ENCODE measurements at places on chromosomes 11 and 22.

DNA sequence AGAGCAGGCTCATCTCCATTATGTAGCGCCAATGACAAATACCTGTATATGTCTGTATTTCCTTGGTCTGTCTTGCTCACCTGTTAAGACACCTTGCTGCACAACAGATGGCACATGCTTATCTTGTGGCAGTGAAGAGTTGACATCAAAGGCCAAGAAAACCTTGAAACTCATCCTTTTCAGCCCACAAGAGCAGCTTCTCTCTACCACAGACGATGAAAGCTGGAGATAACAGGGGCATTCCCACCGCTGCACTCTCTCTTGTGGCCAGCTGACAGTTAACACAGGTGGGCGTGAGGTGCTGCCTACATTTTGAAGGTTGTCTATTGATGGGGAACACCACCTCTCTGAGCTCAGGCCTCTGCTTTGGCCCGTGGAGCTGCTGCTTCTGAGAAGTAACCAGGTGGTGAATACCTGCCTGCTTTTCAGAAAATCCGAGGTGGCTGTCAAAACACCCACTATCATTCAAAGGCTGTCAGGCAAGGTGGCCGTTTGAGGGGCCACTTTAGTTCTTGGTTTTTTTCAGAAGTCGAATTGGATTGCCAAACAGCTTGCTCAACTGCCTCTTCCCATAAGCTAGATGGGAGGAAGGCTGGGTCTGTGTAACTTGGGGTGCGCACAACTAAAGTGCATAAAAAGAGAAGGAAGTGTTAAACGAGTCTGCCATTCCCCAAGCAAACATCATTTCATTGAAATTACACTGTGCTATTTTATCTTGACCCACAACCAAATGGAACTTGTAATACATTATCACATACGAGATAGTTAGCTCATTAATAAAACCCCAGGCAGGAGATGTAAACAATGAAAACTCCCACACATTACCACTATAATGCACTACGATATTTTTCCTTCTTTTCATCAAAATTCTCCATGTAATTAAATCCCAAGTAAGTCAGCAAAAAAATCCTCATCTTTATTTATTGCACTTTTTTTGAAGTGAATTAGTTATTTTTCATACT, 87.1 kb upstream of the RAG2 start:
- DNase-seq = no peak

GRCh38 chr11:123356539-123356938, 73.5 kb upstream of the GRAMD1B start:
- DNase-seq = no peak

- DNase-seq = no peak
These were observed 3.4 kb upstream of the SCGB2A2 start for GRCh38 chr11:62266558-62266957.

GRCh38 chr11:123137431-123138224, 57.4 kb downstream of the CLMP start:
- DNase-seq = no peak

DNA sequence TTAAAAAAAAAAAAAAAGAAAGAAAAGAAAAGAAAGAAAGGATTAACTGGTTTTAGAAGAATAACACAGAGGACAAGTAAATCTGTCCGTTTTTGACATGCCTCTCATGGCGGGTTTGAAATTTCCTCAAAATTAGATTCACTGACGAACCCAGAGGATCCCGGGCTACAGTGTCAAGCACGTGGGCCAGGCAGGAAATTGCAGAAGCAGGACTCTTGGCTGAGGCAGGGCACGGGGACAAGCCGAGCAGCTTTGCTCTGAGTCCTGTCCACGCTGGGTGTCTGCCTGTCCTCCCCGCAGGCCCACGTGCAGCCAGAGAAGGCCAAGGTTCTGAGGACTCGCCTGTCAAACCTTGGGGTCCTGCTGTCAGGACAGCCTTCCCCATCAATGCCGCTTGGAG, 24.7 kb downstream of the GAL start:
- DNase-seq = no peak

GRCh38 chr11:82724026-82724425, 9.6 kb downstream of the FAM181B start:
- DNase-seq = no peak

DNA sequence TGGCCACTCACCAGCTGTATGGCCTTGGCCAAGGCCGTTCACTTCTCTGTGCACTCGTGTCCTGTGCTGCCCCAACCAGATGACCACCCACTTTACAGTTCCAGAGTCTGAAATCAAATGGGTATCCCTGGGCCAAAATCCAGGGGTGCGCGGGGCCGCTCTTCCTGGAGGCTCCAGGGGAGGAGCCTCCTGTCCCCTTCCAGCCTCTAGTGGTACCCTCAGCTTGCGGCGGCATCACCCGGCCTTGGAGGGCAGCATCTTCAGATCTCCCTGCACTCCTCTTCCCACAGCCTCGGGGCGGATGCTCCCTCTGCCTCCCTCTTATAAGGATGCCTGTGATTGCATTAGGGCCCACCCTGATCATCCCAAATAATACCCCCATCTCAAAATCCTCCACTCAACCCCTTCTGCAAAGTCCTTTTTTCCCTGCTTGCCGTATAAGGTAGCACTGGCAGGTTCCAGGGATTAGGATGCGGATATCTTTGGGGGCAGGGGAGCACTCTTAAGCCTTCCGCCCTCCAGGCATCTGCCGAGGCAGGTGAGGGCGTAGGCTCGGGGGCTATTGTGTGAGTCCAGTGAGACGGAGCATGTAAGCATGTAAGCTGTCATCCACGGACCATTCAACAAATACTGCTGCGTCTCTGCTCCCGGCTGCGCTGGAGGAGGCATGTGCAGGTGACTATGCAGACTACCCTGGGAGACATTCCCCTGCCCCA, 24.4 kb upstream of the SHISAL1 start:
- no peak for DNase-seq

DNA sequence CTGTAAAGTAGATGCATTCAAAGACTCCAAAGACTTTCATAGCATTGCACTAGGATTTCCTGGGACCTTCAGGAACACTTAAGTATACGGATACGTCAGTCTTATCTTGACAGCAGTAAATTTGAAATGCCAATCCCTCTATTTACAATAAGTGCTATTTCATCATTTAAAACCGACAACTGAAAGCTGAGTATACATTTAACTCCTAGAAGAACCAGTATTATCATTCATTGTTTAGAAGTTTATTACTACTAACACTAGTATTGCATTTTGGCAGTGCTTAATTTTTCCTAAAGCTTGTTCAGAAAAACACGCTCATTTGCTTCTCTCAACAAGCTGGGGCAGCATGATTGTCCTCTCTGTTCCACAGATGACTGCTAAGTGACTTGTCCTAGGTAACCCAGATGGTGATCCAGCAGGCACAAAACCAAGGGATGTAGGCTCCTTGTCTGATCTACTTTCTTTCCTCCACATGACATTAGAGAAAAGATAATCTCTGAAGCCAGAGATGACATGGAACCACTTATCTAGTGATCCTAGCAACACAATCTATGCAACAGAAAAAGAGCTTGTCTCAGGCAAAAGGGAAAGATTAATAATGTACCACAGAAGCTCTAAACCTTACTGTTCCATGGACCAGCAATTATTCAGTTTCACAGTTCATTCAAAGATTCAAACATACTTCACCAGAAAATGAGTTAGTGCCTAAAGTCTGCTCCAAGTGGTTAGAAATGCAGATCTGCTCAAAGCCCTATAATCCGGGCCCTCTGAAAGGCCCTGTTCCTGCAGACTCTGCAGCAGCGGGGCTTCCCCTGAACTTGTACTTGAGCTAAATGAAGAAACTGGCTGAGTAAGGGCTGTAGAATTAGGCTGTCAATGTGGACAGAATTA, 5.2 kb downstream of the MAML2 start:
- DNase-seq = no peak

DNA sequence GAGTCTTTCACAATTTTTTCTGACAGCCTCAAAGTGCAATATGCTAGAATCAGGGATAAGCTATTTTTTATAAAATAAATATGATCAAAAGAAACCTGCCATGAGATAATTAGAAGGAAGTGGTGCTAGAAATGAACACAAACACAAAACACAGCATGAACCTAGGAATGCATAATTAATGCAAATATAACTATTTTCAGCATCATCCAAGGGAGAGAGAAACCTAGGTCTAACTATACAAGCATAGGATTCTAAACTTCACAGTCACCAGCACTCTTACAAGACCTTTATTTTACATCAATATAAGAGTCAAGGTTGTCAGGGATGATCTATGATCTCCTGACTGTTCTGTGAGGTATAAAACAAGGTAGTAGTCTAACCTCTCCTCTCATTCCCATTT, 29.2 kb downstream of the TTC28 start:
- no peak for DNase-seq

- no peak for DNase-seq
These were observed 68.3 kb downstream of the ST3GAL4 start for GRCh38 chr11:126423743-126424142.

GRCh38 chr22:44112191-44112590, 68.5 kb upstream of the PARVG start:
- DNase-seq = no peak

DNA sequence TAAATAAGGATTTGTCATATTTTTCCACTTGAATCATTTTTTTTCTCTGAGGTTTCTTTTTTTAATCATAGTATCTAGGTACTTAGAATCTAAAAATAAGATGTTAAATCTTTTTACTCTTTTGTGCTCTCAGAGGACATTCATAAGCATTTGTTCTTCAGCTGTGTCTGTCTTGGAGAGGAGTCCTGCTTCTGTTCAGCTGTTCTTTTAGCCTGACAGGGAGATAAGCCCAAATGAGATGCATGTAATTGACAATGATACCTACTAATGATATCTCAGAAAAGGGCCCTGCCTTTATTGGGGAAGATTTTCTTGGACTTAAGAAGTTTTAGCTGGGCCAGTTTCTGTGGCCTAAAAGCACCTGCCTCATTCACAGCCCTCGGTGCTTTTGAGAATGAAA, 156.9 kb downstream of the NCAM1 start:
- no peak for DNase-seq

DNA sequence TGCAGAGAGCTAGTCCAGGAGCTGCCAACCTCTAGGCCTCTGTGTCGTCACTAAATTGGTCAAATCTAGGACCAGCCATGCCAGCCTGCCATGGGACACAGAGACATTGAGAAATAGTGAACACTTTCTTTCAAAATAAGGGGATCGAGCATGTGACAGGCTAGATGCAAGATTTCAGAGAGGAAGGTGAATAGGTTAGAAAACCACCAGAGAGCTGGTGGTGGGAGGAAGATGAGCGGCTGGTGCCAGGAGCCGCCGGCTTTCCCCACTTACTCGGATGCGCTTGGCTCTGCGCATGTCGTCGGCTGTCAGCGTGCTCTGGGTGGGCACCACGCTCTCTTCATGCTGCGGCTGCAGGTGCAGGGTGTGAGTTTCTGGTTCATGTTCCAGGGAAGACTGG, 35.4 kb upstream of the NFRKB start:
- no peak for DNase-seq

DNA sequence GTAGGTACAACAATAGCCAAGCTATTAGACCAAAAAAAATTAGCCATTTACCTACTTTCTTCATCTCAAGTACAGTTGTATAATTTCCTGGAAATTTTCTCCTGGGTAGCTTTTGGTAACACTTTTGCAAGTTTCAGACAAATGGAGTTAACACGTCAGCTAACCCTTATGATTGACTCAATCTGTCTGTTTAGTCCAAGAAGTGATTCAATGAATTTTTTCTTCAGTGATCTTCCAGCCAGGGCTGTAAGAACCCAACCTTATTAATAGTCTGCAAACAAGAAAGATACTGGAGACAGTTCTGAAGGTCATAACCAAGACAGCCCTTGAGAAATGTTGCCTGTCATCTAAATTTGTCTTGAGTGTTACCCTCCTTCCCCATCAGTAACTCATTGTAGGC, 30.1 kb upstream of the FIBIN start:
- DNase-seq = no peak

DNA sequence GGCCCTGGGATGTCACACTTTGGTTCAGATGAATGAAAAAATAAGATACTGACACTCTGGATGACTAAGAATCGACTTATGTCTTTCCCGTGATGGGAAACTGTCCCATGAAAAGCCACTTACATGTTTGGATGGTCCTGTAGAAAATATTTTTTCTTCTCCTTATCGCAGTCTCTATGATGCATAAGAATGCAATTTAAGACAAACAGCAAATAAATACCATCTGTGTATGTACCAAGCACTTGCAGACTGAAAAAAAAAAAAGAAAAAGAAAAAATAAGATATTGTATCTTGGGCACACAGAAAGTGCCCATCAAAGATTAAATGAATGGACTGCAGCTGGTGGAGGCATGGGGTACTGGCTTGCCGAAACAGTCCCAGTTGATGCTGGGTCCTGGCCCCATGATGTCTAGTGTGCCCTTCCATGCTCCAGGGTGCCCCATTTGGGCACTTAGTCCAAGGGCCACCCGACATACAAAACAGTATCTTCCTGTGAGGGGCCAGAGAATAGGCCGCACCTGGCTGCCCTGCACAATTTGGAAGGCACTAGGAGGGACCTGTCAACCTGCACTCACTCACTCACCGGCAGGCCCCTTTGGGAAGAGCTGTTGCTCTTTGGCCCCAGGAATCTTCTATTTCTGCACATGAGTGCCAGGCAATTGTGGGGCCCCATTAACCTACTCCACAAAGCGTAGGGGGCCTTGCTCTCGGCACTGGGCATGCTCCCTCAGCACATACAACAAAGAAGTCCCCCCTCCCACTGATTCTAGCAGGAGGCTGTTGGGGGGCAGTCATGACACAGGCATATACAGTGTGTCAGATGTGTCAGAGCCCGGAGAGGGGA, 2.5 kb upstream of the ZBED4 start:
- no peak for DNase-seq

GRCh38 chr11:103881584-103881983, 154.9 kb upstream of the DDI1 start:
- no peak for DNase-seq

DNA sequence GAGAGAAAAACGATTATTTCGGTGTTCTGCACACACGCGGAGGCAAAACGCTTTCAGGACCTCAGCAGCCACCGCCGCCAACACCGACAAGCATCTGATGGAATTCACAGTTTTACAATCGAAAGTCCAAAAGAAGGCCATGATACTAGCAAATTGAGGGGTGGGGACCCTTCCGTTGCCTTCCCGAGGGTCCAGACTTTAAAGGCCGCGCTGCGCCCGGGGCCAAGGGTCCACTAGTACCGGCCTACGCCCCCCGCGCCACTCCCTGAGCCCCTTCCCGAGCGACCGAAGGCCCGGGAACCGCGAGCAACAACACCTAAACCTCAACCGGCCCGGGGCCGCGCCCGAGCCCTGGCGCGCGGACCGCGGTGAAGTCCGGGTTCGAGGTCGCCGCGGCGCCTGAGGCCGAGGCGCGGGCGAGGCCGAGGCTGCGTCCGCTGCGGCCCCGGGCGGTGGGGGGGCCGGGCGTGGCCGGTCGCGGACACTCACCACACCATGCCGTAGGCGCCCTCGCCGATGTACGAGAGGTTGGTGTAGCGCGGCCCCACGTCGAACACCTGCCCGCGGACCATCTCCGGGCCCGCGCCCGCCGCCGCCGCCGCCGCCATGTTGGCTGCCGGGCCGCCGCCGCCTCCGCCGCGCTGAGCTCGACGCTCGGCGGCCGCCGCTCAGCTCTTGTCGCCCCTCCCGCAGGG, 465 bp downstream of the MAPK1 start:
- DNase-seq = no peak

DNA sequence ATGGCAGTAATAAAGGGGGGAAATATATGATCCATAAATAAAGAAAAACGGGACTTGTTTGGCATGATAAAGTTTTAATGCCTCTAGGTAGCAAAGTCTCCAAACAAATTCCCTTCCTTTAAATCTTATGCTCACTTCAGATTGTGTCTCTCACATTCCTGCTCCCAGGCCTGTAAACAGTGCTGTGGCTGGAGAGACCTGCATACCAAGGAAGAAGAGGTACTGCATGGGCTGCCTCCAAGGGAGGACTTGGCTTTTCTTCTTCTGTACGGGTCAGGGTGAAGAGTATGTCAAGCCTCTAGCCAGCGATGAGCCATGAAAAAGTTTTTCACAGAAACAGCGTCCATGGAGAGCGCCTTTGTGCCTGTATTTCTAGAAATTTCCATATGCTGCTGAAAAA, 161.8 kb downstream of the KIRREL3 start:
- DNase-seq = no peak

Data from stimulated activated CD8-positive, alpha-beta memory T cell treated with anti-CD3 and anti-CD28 coated beads, Interleukin-15, amount 100 ng/mL, for 24 hours (primary cell).